ENCODE measurements at places on chromosomes 6 and 20.

DNA sequence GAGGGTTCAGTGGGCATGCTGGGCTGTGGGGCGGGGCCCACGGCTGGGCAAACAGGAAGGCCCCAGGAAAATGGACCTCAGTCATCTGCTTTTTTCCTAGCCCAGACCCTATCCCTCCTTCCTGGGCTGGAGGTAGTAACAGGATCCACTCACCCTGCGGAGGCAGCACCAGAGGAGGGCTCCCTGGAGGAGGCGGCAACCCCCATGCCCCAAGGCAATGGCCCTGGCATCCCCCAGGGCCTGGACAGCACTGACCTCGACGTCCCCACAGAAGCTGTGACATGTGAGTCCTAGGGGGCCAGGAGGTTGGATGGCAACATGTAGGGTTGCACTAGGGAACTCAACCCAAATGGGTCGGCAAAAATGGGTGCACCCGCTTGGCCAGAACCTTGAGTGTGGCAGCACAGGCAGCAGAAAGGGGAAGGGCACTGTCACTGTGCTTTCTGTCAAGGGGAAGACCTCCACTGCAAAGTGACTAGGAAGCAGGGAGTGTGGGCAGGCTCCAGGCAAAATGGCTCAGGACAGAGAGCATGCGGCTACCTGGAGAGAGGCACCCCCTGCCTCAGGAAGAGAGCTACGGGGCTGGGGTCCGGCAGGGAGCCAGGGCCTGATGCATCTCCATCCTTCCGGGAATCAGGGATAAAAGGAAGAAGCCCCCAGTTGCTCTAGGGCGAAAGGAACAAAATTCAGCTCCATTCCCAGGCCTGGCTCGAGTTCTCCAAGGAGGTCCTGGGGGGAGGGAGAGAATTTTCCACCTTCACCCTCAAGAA is 7.9 kb downstream of the MDFI start:
- no peak for DNase-seq

DNA sequence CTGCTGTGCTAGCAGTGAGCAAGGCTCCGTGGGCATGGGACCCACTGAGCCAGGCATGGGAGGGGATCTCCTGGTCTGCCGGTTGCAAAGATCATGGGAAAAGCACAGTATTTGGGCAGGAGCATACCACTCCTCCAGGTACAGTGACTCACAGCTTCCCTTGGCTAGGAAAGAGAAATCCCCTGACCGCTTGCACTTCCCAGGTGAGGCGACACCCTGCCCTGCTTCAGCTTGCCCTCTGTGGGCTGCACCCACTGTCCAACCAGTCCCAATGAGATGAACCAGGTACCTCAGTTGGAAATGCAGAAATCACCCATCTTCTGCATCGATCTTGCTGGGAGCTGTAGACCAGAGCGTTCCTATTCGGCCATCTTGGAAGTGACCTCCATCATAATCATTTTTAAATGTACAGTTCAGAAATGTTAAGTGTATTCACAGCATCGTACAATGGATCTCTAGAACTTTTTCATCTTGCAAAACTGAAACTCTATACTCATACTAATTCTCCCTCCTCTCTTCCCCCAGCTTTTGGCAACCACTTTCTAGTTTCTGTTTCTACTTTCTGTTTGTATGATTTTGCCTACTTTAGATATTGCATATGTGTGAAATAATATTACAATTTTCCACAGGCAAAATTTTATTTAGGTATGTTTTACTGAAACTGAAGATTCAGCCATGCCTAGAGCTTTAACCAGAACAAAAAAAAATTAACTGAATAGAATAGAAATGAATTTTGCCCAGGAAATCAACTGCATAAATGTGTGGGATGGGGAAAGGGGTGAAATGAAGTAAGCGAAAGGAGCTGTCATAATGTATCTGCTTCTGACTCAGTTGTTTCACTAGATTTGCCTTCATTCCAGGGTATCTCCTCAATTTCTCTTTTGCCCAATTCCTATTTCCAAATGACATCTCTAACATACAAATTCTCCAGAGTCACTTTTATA is 100.0 kb downstream of the RWDD2A start:
- DNase-seq, result no peak

- DNase-seq, result no peak
Observed at GRCh38 chr6:161850562-161850961, 576.7 kb upstream of the AGPAT4 start.

- no peak for DNase-seq
Observed at GRCh38 chr20:20267685-20268370, 100.1 kb upstream of the INSM1 start.

Measured in putamen (tissue), 1 donor.